D341Med (cell line): ENCODE measurements at places on chromosomes 5 and 9.

DNA sequence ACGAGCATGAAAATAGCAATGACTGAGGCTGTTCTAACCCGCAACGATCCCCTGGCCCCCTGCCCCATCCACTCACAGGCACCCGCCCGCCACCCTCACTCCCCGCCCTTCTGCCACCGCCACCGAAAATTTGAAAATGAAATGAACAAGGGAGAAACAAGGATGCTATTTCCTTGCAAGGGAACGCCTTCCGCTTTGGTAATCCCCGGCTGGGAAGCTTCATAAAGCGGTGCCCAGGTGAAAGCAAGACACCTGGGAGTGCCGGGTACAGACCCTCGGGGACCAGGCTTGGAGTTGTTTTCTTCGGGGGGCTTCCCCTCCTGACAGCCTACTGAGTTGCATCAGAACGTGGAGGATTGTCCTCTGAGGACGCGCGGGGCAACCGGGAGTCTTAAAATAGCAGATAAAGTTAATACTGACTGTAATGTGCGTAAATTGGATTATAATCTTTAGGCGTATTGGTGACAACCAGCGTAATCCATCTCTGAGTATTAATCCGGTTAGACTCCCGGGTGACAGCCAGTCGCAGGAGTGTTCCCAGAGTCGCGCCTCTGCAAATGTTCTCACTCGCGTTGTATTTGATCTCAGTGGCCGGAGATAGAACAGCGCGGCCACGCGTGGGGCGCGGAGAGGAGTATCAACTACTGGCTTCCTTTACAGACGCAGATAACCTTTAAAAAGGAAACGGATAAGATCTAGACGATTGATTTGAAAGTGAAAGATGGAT is 885 bp upstream of the MLLT3 start:
- peak; percentile 70 for DNase-seq

DNA sequence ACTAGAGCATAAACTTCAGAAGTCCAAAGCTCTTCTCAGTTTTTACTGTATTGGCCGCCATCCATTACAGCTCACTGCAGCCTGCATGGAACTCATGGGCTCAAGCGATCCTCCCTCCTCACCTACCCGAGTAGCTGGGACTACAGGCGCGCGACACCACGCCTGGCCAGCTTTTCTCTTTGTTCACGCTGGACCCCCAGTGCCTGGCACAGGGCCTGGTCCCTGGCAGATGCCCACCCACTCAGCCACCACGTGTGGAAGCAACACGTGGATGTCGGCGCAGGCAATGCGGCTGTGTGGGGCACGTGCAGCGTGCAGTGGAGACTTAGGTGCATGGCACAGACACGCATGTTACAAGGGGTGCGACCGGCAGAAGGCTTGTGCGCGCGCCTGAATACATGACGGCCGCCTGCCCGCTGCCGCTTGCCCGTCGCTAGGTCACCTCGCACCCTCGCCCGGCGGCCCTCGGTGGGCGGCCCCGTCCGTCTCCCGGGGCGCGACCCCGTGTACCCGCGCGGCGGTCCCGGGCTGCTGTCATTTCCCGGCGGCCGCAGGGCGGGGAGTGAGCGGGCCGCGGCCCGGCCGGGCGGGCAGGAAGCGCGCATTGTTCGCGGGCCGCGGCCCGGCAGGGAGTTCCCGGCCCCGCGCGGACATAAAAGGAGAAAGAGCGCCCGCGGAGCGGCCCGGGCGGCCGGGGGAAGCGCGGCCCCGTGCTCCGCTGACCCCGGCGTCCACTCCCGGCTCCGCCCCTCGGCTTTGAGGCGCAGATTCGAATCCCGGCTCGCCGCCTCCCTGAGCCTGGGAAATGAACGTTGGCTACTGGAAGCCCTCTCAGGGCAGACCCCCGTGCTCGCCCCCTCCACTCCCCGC is 24.1 kb upstream of the PTGS1 start:
- peak; percentile 59 for DNase-seq

GRCh38 chr9:17936365-17936764 is 357.5 kb downstream of the SH3GL2 start:
- no peak for DNase-seq

GRCh38 chr9:127650518-127650917 is 38.4 kb downstream of the STXBP1 start:
- DNase-seq, result no peak

GRCh38 chr9:84357275-84357674 is 16.7 kb upstream of the SLC28A3 start:
- DNase-seq, result no peak

DNA sequence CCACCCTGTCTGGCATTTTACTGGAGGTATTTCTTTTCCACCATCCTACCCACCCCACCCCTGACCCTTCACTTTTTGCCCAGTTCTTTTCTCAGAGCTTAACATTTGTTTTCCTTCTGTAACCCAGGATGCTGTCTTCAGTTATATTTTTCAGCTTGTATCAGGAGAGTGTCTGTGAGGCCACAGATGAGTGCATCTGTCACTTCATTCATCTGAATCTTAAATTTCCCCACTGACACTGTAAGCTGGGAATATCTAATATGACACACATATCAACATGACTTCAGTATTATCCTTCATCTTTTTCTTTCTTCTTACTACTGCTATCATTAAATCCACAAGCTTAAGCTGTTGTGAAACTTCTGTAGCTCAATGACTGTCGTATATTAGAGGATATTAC is 4.9 kb downstream of the MARCHF3 start:
- no peak for DNase-seq

GRCh38 chr5:109522404-109522803 is 112.6 kb upstream of the PJA2 start:
- DNase-seq, result no peak

GRCh38 chr9:129774791-129775447 is 22.1 kb upstream of the PTGES start:
- DNase-seq, result no peak

GRCh38 chr9:89367726-89368437 is 49.6 kb downstream of the SECISBP2 start:
- no peak for DNase-seq

DNA sequence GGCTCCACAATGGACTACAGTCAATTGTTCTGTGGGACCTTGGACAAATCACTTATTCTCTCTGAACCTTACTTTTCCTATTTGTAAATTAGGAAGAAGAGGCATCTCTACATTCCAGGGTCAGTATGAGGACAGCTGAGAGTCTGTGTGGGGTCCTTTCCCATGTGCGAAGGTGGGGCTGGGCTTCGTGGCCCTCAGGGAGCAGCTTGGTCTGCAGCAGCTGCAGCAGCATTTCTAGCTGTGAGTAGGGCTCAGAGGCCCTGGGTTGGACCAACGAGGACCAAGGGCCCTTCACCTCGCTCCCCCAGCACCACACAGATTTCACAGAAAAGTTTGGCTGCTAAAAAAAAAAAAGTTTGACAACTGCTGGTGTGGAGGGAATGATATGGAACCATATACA is 9.4 kb upstream of the DDX41 start:
- no peak for DNase-seq

DNA sequence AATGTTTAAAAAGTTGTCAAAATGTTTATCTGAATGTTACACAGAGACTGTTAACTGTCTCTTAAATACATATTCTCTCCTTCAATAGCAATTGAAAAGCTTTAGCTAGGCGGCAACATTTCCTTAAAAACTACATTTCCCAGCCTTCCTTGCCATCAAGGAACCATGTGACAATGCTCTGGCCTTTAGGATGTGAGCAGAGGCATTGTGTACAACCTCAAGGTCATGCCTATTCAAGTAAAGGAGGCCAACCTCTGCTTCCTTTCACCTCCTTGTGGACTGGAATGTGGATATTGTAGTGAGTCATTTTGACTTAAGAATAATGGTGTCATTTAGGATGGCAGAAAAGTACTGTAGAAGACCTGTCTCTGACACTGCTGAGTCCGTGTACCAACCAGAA is 23.7 kb upstream of the MROH2B start:
- DNase-seq, result no peak

DNA sequence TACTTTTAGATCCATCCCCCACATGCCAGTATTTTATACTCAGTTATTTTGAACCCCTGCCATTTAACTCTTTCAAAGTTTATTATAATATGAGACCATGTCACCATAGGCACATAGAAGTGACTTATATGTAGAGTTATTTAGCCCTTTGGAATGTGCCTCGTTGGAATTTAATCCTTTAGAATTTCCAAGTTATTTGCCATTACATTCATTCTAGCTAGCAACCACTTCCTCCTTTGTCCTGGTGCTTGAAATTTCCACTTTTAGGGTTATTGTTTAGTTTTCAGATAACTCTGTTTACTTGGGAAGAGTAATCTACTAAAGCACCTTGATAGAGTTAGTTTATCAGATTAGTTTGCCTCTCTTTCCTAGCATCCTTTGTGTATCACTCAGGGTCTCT is 82.8 kb upstream of the TLE1 start:
- DNase-seq, result no peak

DNA sequence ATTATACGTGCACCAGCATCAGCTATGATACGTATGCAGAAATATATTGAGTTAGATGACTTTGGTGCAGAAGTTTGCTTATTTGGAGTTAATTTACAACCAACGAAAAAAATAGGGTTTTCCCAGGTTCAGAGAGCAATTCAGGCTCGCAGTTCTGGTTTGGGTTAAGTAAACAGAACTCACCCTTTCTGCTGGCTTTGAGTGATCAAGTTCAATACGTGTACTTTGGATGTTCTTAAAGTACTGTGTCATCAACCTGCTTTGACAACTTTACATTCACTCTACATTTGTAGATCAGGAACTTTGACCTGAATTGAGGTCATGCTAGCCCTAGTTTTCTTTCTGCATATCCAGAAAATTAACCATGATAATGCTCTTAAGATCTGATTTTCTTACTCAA is 40.7 kb downstream of the ACOT12 start:
- DNase-seq, result no peak

DNA sequence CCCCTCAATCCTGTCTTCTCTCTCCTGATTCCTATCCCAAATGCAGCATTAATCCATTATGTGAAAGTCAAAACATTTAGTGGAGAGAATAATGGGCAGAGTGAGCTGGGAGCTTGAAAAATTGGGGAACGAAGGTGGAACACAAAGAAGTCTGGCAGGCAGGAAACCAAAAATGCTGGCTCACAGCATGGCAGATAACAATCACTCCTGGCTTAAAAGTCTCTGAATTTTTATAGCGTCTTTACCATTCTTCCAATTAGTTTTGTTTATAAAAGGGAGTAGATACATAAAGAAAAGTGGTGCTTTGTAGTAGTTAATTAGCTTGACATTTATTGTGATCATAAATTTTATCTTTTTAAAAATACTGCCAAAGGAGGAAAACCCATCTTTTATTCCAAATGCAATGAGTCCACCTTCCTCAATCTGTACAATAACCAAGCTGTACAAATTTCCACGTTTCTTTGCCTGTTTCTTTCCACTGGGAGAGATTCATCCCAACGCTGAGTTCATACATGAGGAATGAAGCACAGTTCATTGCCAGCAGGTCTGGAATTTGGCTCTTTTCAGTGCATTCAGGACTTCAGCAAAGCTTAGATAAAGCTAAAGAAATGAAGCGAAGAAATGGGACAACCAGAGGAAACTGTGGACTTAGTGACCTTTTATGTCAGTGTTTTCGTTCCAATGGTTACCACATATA is 174.7 kb downstream of the HMHB1 start:
- no peak for DNase-seq

DNA sequence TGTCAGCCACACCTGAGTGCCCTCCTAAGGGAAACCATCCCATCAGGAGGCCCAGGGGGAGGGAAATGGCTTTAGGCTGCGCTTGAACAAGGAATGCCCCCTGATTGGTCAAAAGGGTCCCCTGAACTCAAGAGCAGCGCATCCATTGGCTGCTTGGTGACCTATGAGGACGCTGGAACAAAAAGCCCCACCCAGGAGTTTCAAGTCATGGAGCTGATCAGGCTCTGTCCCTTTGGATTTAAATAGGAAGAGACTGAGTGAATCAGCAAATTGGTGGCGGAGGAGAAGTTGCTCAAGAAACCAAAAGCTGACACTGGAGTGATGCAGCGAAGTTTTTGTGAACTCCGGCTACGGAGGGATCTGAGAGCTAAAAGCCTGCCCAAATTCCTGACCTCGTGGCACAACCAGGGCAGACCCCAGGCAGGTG is 66.7 kb downstream of the SMIM23 start:
- no peak for DNase-seq

DNA sequence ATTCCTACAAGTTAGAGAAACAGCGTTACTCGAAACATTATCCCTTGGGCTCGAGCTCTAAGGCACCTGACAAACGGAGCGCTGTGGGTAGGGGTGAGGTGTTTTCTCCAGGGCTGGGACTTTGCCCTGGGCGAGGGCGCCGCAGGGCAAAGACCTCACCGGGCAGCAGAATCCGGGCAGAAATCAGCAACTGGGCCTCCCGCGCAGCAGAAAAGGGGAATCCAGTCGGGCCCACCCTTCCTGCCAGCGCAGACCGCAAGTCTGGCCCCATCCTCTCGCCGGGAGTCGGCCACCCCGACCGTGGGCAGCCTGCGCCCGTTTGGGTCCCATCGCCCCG is 430 bp upstream of the MSH3 start:
- peak; percentile 62 for DNase-seq

DNA sequence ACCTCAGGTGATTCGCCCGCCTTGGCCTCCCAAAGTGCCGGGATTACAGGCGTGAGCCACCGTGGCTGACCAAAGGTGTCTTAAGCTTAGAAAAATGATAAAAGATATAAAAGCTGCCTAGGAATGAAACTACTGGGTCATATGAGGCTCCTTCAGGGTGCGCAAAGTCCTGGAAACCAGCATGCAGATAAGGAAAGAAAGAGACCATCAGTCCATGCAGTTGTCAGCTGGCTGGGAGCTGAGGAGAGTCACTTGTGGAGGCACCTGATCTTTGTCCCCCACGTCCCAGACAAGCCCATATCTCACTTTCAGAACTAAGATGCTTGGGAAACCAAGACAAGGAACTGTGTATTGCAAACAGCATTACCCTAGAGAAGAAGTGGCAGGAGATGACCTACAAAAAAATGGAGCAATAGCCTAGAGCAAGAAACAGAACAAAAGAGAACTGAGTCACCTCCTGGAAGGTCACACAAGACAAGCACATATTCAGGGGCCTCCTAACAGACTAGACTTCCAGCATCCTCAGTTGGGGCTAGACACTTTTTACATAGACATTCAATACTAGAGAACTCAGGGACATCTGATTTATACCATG is 2.8 kb upstream of the CCDC125 start:
- DNase-seq, result no peak

- no peak for DNase-seq
Measured at GRCh38 chr9:12699529-12699928, 6.3 kb downstream of the TYRP1 start.
